T-helper 22 cell (primary cell): ENCODE measurements at places on chromosomes 5 and 9.

GRCh38 chr9:106482733-106483132 lies 380.2 kb upstream of the ZNF462 start:
- DNase-seq: no peak

GRCh38 chr9:78026947-78027346 lies 4.7 kb downstream of the GNAQ start:
- DNase-seq: no peak

- DNase-seq: no peak
Measured at GRCh38 chr9:38700695-38701094, 19.2 kb downstream of the FAM240B start.

DNA sequence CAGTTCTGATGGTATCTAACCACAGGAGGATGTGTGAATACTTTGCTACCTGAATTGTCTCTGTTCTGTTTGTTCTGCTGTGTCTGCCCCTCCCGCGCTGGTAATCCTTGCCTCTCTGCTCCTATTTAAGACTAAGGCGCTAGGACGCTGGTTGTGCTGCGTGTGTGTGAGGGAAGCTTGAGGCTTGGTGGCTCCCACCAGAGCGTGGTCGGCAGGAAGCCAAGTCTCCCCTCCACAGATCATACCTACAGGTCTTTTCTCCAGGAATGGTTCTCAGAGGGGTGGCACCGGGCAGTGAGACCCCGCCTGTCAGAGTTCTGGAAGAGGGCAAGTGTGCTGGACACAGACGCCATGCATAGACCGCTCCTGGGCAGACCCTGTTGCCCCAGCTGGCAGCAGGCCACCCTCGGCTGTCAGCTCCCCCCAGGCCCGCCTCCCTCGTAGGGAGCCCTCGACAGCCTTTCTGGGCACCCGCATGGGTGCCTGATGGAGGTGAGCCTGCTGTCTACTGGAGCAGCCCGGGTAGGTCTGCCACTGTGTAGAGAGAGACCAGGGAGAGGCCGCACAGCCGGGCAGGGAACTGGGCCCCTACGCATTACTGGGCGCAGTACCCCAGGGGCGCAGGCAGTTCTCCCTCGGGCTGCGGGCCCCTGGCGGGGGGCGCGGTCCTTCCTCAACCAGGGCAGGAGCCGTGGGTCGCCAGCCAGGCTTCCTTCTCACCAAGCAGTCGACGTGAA lies 53.4 kb upstream of the ROR2 start:
- DNase-seq: no peak

GRCh38 chr9:3001311-3001710 lies 157.4 kb upstream of the PUM3 start:
- no peak for DNase-seq

DNA sequence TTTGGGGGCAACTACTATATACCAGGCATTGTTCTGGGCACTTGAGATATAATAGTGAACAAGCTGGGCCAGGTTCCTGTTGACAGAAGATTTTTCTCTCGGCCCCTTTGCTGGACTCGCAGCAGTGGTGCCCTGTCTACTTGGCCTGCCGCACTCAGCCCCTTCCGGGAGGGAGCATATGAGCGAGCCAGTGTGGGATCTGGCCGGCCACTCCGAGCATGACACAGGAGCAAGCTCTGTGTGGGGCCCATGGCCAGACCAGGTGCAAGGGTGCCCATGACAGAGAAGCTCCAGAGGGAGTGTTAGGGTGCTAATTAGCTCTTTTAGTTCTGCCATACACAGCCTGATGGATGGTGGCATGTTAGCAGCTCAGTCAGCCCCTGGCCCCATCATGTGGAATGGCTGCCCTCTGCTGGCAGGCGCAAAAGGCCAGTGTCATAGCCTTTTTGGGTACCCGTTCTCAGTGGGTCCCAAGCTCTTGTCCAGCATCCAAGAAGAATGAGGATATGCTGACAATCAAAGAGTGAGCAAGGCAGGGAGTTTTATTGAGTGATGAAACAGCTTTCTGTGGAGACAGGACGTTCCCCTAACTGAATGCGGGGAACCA lies 9.3 kb upstream of the KIF4B start:
- DNase-seq: no peak

GRCh38 chr9:90508940-90509339 lies 133.7 kb downstream of the DIRAS2 start:
- no peak for DNase-seq

GRCh38 chr9:97529363-97530076 lies 28.1 kb downstream of the TMOD1 start:
- DNase-seq: no peak

- DNase-seq: no peak
Measured at GRCh38 chr5:33816791-33817190, 75.0 kb downstream of the ADAMTS12 start.

DNA sequence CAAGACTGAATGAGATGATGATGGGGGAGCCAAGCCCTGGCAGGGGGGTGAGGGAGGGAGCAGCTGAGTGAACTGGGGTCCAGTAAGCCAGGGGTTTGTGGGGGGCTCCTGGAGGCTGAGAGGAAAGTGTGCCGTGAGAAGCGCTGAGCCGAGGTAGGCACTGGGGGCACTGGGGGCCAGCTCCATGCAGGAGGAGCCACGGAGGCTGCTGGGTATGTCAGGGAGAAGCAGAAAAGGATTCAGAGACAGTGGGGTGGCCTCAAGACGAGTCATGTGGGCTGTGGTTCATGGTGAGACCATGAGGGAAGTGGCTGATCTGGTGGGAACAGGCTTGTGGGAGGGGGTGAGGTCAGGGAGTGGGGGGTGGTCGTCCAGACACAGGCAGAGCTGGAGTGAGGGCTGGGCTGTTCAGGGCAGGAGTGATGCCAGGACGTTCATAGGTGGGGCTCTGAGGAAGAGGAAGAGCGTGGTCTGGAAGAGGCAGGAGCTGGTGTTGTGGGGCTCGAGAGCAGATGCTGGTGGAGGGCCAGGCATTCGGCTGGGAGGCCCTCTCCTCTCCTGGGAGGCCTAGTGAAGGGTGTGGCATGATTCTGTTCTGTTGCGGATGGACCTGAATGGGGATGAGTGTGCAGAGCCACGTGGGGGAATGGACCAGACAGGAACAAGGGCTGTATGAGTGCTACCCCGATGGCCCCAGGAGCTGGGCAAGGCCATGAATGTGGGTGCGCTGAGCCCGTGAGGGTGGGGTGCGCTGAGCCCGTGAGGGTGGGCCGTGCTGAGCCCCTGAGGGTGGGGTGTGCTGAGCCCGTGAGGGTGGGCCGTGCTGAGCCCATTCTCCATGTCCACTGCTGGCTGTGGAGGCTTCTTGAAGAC lies 92.7 kb upstream of the CACNA1B start:
- DNase-seq: no peak

GRCh38 chr9:90946982-90947381 lies 145.4 kb downstream of the SYK start:
- DNase-seq: no peak

GRCh38 chr9:129610213-129610472 lies 10.8 kb downstream of the C9orf50 start:
- no peak for DNase-seq

GRCh38 chr5:14341571-14342230 lies 198.6 kb downstream of the TRIO start:
- DNase-seq: no peak

DNA sequence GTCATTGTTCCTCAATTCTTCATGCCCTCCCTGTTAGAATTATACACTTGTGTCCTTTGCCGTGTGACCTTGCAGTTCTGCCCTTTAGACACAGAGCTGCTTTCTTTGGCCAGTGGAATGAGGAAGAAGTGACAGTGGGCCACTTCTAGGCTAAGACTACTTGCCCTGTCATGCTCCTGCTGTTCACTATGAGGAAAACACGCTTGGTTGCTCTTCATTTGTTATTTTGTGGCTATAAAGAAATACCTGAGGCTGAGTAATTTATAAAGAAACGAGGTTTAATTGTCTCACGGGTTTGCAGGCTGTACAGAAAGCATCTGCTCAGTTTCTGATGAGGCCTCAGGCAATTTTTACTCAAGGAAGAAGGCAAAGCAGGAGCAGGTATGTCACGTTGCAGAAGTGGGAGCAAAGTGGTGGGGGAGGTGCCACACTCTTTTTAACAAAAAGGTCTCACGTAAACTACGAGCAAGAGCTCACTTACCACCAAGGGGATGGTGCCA lies 279.1 kb upstream of the DMAC1 start:
- no peak for DNase-seq

- no peak for DNase-seq
Measured at GRCh38 chr9:81552581-81552991, 136.8 kb downstream of the TLE1 start.

DNA sequence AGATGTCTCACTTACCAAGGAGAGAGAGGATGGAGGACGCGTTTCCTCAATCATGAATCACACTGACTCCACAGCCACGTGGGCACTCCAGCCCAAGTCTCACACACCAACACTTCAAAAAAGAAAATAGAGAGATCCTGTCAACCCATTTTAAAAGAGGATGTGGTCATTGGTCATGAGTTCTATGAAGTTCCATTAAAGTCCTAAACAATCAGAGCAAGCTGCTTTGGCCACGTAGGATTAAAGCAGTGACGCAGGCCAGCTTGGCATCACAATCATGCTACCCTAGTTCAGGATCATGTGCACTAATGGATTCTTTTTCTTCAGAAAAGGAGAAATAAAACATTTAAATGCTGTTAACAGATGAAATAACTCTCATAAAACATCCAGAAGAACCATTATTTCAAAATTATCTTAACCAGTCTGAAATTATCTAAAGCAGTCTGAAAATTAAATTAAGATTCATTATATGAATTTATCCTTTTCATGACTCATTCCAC lies 108.1 kb downstream of the SEMA5A start:
- DNase-seq: no peak

DNA sequence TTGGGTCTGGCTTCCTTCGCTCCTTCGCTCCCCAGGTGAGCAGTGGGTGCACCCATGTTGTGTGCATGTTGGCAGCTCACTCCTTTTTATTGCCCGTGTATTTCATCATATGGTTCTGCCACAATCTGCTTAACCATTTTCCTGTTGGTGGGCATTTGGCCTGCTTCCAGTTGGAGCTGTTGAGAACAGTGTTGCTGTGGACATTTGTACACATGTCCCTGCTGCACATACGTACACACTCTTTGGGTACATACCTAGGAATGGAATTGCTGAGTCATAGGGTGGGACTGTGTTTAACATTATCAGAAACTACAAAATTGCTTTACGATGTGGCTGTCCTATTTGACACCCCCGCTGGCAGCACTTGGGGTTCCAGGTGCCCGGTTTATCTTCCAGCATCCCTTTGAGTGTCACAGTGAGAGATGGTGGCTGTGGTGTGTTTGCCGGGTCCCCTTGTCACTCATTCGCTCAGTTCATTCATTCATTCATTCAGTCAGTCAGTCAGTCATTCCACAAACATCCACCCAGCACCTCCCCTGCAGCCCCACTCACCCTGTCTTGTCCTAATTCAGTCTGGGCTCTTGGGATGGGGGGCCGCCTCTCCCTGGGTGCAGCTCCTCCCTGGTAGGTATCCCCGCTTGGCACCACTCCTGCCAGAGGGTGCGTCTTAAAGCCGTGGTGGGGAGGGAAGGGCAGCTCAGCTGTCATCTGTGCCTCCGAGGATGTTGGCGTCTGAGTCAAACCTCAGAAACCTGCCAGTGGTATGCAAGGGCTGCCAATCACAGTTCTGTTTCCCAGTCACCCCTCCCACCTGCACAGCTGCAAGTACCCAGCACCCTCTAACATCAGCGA lies 7.9 kb upstream of the FIBCD1 start:
- no peak for DNase-seq

GRCh38 chr5:151923866-151924476 lies 680 bp downstream of the GLRA1 start:
- no peak for DNase-seq

GRCh38 chr5:151221574-151221973 lies 2.3 kb downstream of the CCDC69 start:
- DNase-seq: no peak

GRCh38 chr9:133580419-133580738 lies 28.8 kb downstream of the FAM163B start:
- no peak for DNase-seq

- DNase-seq: no peak
Measured at GRCh38 chr5:170289121-170289520, 8.5 kb downstream of the LCP2 start.

GRCh38 chr5:174533751-174534241 lies 190.6 kb upstream of the MSX2 start:
- no peak for DNase-seq

DNA sequence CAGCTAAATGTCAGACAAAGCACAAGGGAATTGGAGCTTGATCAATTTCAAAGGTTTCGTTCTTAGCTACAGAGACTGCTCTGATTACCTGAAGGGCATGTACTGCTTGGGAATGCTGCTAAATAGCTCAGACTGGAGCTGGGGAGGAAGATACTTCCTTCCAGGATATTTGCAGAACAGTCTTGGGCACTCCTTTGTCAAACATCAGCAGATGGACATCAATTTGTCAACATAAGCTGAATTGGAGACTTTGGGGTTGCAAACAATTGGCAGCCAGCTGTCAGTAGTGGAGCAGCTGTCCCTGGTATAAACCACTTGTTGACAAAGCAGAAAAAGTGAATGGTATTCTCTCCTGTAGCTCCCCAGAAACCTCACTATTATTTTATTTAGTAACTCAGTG lies 182.0 kb downstream of the CCDC192 start:
- no peak for DNase-seq

DNA sequence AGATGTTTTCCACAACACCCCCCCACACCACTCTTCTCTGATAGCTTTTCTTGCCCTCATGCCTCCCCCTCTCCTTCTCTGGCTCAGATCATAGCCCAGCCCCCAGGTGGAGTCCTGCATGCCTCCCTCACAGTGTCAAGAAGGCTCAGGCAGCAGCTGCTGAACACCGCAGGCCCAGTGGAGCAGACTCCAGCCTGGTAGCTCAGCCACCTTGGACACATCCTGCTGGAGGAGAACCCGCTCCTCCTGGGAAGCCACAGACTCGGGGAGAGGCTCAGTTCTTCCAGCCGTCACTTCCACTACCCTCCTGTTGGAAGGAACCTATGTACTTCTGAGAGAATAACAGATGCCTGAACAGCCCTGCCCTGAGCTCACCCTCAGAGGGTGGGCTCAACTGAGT lies 143.4 kb downstream of the SPOCK1 start:
- no peak for DNase-seq

DNA sequence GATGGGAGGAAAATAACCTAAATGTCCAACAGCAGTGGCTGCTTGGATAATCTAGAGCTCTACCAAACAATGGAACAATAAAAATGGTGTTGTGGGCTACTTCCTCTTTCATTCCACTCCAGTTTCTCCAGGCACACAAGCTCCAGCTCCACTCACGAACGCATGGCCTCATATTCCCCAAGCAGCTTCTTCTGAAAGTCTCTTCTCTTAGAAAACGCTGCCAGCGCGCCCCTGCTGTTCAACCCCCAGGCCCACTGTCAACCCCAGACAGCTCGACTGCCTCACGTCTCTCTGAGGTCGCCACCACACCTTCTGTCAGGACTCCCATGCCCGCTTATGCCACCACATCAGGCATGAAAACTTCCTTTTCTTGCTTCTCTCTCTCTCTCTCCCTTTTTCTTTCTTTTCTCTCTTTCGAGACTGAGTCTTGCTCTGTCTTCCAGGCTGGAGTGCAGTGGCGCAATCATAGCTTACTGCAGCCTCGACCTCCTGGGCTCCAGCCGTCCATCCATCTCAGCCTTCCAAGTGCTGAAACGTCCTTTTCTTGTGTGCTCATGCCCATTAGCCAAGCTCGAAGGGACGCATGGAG lies 16.2 kb downstream of the OR2V2 start:
- no peak for DNase-seq

GRCh38 chr5:90263102-90263820 lies 146.3 kb downstream of the CETN3 start:
- DNase-seq: no peak

GRCh38 chr9:20355022-20355421 lies 267.3 kb downstream of the MLLT3 start:
- no peak for DNase-seq
